ENCODE measurements at places on chromosomes 12 and 14.

DNA sequence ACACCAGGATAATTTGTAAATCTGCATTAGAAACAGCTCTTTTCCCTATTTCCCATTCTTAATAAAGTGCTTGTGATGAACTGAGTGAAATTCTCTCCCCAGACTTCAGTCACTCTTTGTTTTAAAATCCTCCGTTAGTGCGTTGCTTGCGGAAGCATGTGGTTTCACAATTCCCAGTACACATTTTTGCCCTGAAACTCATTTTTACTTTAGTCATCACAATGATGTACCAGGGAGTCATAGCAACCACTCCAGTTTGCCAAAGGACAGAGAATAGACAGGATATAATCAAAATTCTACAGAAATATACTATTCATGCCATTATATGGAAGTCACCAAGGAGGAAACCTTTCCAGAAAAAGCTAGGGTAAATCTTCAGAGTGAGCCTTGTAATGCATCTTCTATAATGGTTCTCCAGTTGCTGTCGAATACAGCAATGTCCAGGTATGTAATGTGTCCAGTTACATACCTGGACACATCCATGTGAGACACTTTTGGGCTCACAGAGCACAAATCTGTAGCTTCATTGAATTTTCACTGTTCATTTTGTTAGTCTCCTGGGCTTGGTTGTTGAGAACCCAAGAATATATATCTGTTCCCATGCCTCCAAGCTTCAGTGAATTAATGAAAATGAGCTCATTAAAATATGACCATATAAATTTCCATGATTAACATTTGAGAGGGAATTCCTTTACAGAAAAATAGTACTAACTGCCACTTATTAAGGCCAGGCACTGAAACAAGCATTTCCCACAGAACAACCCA is 57.8 kb downstream of the GPR135 start:
- no peak for DNase-seq

GRCh38 chr14:69346710-69347109 is 51.4 kb downstream of the ERH start:
- no peak for DNase-seq

DNA sequence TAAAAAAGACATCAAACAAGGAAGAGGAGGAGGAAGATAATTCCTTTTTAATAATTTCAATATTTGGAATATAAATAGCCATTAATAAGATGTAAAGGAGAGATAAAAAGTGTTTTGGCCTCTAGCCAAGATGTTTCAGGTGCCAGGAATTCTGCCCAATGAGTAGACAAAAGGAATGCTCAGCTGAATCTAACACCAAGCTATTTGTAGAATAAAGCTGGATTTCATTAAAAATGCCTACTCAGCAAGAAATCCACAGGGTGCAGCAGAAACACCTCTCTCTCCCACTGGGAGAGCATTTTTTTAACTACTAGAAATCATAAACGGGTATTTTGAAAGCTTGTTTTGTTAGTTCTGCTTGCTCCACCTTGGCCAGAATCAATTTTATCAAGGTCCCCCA is 4.1 kb upstream of the STAB2 start:
- no peak for DNase-seq

- no peak for DNase-seq
These were observed 899 bp upstream of the KCNH3 start for GRCh38 chr12:49537752-49538509.

GRCh38 chr14:64059454-64060198 is 206.8 kb downstream of the SYNE2 start:
- no peak for DNase-seq

DNA sequence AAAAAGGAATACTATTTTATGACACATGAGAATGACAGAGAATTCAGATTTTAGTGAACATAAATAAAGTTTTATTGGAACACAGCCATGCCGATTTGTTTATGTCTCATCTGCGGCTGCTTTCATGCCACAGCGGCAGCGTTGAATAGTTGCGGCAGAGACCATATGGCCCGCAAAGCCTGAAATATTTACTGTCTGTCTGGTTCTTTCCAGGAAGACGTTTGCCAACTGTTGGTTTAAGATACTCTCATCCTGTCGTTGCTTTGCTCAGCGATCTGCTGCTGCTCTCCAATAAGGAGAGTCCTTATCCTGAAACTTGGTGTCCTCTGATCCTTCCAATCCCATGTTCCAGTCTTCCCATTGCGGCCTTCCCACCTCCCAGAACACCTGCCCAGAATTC is 89.9 kb downstream of the SLC24A4 start:
- DNase-seq = no peak

DNA sequence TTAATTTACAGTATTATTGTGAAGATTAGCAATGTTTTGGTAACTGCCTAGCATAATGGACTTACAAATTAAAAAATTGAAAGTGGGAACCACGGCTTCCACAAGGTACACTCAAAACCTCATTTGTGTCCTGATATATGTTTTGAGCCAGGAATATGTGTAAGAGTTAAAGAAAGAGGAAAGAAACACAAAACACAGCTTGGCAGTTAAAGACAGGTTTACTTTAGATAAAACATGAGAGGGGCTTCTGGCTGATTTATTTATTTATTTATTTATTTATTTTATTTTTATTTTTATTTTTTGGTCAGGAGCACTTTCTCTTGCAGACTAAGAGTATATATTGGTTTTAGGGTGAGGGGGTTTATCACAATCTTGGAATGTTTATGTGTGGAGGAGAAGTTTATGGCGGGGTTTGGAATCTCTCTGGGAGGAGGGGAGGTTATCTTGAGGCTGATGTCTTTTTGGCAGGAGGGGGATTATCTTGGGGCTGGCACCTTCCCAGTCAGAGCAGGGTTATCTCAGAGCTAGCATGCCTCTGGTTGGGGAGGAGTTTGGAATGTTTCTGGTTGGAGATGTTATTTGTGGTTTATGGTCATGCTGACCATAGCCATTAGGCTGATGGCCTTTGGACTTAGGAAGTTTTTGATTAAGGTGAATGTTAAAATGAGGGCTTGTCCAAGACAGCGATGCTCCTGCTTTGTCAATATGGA is 436.7 kb downstream of the DAD1 start:
- DNase-seq = no peak

DNA sequence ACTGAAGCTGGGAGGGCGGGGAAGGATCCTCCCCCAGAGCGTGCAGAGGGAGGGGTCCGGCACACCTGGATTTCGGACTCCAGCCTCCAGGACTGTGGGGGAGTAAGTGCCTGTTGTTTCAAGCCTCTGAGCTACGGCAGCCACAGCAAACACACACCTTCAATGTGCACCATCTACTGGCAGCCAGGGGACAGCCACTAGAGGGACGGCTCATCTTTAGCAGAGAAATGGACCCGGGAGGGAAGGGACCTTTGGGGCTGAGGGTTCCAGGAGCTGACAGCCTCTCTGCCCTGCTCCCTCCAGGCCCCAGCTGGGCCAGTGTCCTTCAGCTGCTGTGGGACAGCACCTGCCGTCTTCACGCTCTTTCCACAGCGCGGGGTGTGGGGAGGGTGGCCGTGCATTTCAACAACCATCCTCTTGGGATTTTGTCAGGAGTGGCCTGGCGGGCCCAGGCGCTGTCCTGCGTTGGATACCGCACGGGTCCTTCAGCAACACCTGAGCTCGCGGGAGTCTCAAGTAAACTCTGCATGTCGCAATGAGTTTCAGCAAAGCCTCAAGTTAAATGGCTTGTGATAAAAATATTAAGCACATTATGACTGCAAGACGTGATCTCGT is 209.2 kb upstream of the C14orf180 start:
- no peak for DNase-seq

DNA sequence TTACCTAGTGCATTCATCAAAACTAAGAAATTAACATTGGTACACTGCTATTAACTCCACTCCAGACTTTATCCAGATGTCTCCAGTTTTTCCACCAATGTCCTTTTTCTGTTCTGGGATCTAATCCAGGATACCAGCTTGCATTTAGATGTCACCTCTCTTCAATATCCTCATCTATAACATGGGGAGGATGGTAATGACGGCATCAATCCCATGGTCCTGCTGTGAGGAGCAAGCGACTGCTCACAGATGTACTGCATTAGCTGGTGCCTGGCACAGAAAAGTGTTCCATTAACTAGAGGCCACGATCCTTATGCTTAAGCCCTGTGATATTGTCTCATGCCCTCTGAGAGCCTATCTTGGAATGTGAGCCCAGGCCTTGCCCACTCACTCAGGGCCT is 53.8 kb downstream of the CALM1 start:
- no peak for DNase-seq

GRCh38 chr14:59207506-59207933 is 19.1 kb downstream of the DAAM1 start:
- DNase-seq = no peak

DNA sequence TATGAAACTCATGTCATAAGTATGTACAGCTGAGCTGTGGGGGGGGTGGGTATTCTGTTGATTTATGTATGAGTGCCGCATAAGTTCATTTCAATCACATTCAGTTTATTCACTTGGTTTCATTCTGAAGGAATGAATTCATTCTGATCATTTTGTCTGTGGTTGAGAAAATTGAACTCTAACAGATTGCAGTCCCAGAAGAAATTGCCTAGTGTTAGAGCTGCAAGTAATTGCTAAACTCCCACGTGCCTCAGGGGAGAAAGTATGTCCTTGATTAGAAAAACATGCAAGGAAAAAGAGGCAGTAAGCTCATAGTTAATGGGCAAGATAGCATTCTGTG is 442.4 kb upstream of the MGAT4C start:
- no peak for DNase-seq

DNA sequence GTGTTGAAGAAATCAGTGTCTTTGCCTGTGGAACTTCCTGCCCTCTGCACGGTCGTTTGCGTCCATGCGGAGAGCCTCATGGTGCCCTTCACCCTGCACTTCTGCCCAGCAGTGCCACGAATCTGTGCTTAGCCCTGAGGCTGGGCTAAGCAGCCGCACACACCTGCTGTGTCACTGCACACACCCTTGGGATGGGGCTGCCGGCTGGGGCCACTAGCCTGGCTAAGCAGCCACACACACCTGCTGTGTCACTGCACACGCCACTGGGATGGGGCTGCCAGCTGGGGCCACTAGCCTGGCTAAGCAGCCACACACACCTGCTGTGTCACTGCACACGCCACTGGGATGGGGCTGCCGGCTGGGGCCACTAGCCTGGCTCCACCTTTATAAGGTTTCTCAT is 188.5 kb downstream of the KIF26A start:
- no peak for DNase-seq

DNA sequence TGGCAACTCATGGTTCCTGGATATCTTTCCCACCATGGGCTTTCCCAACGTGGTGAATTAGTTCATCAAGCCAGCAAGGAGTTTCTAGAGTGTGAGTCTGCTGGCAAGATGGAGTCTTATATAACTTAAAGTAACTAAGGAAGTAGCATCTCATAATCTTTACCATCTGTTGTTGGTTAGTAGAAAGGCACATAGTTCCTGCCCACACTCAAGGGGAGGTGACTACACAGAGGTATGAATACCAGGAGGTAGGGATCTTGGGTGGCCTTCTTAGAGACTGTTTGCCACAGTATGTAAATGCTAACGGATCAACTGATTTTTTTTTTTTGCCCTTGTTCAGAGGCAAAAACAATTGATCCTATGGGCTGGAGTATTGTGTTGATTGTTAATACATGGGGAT is 446.9 kb downstream of the ATP23 start:
- DNase-seq = no peak

GRCh38 chr14:65303190-65303898 is 109.2 kb upstream of the FUT8 start:
- no peak for DNase-seq

DNA sequence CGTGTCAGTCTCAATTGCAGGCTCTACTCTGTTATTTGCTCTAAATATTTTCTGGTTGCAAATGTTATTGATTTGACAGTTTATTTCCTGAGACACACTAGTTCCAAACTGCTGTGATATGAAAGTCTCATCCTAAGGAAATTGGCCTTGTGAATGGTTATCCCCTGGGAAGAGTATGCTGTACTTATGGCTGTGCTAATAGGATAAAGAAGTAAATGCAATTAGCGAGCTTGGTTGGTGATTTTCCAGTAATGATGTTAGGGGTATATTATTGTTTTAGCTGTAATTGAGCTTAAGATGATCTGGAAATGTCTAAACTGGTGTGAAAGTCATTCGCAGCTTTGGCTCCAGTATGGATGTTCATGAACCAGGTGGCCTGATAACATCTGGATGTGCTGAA is 197.9 kb downstream of the SUDS3 start:
- DNase-seq = no peak

- no peak for DNase-seq
These were observed 27.3 kb upstream of the KLRF1 start for GRCh38 chr12:9799961-9800360.

DNA sequence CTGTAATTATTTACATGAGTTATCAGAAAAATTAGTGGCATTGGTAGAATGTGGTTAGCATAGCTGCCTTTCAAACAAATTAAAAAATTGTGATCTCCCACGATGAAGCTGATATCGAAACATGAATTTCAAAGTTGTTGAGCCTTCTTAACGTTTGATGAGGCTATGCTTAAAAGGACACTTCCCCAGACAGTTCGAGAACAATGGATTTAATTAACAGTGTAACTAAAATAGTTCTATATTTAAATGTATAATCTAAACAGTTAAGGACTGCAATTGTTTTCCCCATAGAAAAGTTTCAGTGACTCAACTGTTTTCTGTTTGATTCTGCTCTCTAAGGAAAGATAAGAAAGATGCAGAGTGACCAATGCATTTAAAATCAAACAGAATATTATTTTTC is 1.6 kb downstream of the CLEC2B start:
- no peak for DNase-seq

DNA sequence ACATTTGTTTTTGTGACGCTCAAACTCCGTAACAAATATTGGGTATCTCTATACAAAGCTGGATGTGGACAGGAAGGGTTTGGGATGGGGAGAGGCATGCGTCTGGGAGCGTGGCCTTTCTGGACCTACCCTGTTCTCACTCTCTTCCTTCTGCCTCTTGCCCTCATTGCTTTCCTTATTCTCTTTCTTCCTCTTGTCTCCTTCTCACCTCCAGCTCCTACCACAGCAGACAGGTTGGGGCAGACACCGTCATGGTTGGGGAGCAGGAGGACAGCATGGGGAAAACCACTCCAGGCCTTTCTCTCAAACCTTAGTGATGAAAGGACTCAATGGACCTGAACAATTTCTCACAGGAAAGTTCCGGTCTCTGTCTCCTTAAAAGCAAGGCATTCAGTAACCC is 465.3 kb downstream of the RAD51B start:
- no peak for DNase-seq

GRCh38 chr14:39351708-39352107 is 80.5 kb downstream of the FBXO33 start:
- no peak for DNase-seq

DNA sequence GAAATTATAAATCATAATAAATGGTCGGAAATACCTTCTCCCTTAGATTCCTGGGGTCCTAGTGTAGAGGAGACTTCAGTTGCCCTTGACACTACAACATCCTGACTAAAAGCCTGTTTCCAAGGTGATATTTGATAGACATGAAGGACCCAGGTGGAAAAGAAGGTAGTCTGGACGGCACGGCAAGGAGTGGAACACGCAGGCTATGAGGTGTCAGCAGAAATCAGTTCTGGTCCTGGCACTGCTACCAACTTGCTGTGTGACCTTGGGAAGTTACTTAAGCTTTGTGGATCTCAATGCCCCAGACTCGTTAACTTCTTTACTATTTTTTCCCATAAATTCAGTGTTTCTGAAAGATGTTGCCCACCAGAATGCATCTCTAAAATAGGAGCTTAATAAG is 36.9 kb upstream of the BCL2L14 start:
- no peak for DNase-seq

Data from vagina (tissue), 2 donors.